ENCODE measurements at places on chromosomes 5 and 9. TPM values are rescaled to one million over a fixed set of nuclear protein-coding genes. Genes with fewer than 3 reads are reported as not detected.

DNA sequence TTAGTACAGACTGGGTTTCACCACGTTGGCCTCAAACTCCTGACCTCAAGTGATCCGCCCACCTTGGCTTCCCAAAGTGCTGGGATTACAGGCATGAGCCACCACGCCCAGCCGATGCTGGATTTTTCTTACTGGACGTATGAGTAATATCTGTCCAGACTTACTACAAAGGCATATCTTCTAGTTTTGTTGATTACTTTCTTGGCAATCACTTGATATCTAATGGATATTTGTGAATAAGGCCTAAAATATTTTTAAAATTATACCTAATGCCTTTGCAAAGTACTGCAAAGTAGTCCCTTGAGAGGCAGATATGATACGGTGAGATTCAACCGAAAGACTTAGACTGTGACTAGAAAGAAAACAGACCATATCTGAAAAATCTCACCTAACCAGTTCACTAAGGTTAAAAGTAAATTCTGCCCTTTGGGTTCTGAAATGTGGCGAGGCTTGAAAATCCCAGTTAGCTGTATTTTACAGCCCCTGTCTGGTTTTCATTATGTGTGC is 152.1 kb downstream of the GNAQ start:
- H3K4me1 ChIP-seq, result no peaks in the 10 kb centered on the region
- DNase-seq, result no peak
- no peak overlapping the region for H3K27ac ChIP-seq
- H3K27me3 ChIP-seq, result no peaks in the 10 kb centered on the region
- H3K36me3 ChIP-seq, result no peaks in the 10 kb centered on the region
- no peak overlapping the region for H3K4me3 ChIP-seq

DNA sequence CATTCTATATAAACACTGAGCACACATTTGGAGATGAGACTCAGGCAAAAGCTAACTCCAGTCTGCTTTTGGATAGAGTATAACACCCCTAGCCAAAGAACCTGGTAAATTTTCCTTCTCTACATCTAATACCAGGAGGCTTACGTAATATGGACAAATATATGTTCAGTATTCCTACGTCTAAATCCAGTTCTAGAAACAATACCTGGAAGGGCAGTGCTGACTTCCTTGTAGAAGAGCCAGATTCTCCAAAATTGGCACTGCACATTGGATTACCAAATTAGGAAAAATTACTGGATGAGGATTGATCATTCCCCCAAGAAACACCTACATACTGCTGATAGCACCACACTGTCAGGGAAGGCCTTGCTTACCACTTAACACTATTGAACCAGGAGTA is 247.4 kb downstream of the SAXO1 start:
- H3K27me3 ChIP-seq, result no peaks in the 10 kb centered on the region
- H3K27ac ChIP-seq, result no peak overlapping the region
- no peaks in the 10 kb centered on the region for H3K36me3 ChIP-seq
- peaks cover 26% of the 10 kb centered on the region for H3K4me1 ChIP-seq

DNA sequence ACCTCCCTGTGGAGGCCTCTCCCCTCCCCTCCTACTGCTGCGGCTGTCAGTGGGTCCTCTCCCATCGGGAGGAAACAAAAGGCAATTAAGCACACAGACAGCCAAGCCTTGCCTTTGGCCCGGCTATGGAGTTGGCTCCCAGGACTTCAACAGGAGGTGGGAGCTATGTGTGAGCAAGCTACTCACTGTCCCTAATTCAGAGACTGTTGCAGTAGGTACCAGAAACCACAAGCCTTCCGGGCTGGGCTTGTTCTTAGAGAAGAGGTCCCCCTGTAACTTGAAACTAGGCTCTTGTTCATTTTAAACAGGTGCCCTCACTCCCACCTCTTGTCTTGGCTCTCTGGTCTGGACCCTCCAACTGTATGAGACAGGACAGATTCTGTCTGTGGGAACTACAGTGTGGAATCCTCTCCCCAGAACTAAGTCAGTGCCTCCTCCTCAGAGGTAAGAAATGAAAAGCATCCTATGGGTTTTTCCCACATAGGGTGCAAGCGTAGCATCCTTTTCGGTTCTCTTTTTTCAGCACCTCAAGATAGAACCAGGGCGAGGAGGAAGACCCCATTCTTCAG is 561.1 kb downstream of the EBF1 start:
- no peaks in the 10 kb centered on the region for H3K27me3 ChIP-seq
- no peak overlapping the region for H3K4me3 ChIP-seq
- no peak overlapping the region for H3K27ac ChIP-seq
- H3K36me3 ChIP-seq, result no peaks in the 10 kb centered on the region
- DNase-seq, result no peak

Gene LECT2
- polyA plus RNA-seq, result not detected

Gene SEMA4D
- 1.4 TPM for polyA plus RNA-seq
